ENCODE measurements at places on chromosomes 2 and 18.

DNA sequence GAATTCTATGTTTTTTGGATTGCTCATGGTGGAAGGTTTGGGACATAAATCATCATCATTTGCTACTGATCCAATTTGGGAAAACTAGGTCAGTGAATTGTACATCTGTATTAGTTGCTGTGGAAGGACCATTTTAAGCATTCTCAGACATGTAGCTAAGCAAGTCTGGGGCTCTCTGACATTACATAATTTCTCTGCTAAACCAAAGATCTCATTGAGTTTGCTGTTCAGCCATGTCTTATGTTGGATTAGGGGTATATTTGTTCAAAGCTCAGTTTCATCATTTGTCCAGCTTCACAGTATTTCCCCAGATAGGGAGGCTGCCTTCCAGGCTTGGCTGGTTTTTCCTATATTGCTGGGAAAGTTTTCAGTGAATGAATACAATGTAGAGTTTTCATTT, 399.7 kb downstream of the MTX2 start:
- H3K27me3 ChIP-seq = no peaks in the 10 kb centered on the region
- no peaks in the 10 kb centered on the region for H3K4me1 ChIP-seq
- H3K27ac ChIP-seq = no peak overlapping the region
- no peaks in the 10 kb centered on the region for H3K36me3 ChIP-seq
- no peak for DNase-seq
- no peak overlapping the region for H3K4me3 ChIP-seq

GRCh38 chr2:173654161-173654895, 299.7 kb downstream of the CDCA7 start:
- no peak overlapping the region for H3K27ac ChIP-seq
- no peaks in the 10 kb centered on the region for H3K4me1 ChIP-seq
- no peaks in the 10 kb centered on the region for H3K36me3 ChIP-seq
- no peaks in the 10 kb centered on the region for H3K27me3 ChIP-seq
- H3K4me3 ChIP-seq = no peak overlapping the region

- H3K27me3 ChIP-seq = no peaks in the 10 kb centered on the region
- no peak overlapping the region for H3K27ac ChIP-seq
- H3K4me1 ChIP-seq = no peaks in the 10 kb centered on the region
- no peak for DNase-seq
Measured at GRCh38 chr2:48009256-48009655, 103.0 kb upstream of the FBXO11 start.

DNA sequence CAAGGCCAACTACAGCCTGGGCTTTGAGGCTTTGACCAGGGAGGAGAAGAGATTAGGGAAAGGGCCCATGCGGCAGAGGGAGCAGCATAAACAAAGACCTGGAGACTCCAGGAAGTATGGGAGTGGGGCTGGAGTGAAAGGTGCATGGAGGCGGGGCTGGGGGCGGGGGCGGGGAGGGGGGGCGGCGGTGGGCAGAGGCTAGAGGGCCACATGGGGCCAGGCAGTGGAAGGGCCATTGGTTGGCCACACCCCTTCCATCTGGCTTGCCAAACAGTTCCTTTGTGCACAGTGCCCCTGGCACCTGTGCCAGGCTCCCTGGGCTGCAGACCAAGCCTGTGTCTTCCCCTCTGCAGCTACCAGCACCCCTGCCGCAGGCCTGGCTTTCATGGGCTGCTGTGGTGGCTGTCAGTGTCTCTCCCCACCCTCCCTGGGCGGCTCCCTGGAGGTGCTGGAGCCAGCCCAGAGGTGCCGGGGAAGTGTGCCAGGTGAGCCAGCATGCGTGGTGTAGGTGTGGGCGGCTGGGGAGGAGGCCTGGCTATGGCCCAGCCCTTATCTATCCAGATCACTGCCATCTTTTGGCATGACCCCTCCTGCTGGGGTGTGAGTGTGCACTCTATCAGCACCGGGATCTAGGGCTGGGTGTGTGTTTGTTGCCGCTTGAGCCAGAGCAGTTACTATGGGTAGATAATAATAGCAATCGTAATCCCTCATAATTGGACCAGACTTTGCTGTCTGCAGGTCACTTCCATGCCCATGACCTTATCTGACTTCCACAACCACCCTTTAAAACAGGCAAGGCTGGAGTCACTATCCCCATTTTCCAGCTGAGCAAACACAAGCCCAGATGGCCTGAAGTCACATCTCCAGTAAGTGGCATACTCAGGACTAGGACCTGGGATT, 30.5 kb downstream of the DNMT3A start:
- peak; percentile 66 for DNase-seq
- no peak overlapping the region for H3K27ac ChIP-seq
- peaks cover 40% of the 10 kb centered on the region for H3K4me1 ChIP-seq
- H3K4me3 ChIP-seq = no peak overlapping the region
- no peaks in the 10 kb centered on the region for H3K27me3 ChIP-seq

GRCh38 chr2:172285010-172285621, 142.3 kb upstream of the ITGA6 start:
- H3K27me3 ChIP-seq = no peaks in the 10 kb centered on the region
- peaks cover 3% of the 10 kb centered on the region for H3K4me1 ChIP-seq
- no peak overlapping the region for H3K4me3 ChIP-seq
- no peaks in the 10 kb centered on the region for H3K36me3 ChIP-seq
- no peak for DNase-seq

Measured in small intestine (tissue), 16 donors.